ENCODE measurements at places on chromosomes 16 and 17. TPM values are rescaled to one million over a fixed set of nuclear protein-coding genes. Genes with fewer than 3 reads are reported as not detected.

DNA sequence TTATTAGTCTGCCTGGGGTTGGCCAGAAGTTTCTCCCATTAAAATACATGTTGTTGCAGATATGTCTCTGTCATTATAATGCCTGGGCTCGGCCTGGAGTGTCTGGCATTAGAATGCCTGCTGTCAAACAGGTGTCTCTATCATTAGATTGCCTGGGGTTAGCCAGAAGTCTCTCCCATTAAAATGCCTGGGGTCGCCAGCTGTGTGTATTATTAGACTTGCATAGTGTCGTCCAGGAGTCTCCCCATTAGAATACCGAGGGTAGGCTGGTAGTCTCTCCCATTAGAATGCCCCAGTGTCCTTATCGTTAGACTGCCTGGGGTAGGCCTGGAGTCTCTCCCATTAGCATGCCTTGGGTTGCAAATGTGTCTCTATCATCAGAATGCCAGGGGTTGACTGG lies 2270.8 kb downstream of the TP53TG3F start:
- DNase-seq: no peak

DNA sequence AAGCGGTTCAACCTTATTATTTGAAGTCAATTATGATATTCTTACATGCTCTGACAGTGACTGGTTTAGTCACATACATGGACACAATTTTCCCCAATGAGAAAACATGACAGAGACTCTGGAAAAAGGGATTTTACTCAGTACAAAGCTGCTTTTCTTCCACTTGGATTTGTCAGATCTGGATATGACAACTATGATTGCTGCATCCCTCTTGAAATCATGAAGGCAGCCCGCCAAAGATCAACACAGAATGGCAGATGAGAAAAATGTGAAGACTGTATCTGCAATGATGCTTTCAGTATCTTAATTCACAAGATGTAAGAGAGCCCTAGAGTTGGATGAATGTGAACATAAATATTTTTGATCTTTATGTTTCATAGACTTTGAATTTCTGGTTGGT lies 439.6 kb downstream of the CDH8 start:
- DNase-seq: no peak

Gene CHMP1A
- total RNA-seq: 35.7 TPM

Gene ABI3
- total RNA-seq: 3.5 TPM

Gene BAIAP2
- 46.6 TPM for total RNA-seq

Gene CAVIN1
- 29.6 TPM for total RNA-seq
